ENCODE measurements at places on chromosomes 2 and 18.

DNA sequence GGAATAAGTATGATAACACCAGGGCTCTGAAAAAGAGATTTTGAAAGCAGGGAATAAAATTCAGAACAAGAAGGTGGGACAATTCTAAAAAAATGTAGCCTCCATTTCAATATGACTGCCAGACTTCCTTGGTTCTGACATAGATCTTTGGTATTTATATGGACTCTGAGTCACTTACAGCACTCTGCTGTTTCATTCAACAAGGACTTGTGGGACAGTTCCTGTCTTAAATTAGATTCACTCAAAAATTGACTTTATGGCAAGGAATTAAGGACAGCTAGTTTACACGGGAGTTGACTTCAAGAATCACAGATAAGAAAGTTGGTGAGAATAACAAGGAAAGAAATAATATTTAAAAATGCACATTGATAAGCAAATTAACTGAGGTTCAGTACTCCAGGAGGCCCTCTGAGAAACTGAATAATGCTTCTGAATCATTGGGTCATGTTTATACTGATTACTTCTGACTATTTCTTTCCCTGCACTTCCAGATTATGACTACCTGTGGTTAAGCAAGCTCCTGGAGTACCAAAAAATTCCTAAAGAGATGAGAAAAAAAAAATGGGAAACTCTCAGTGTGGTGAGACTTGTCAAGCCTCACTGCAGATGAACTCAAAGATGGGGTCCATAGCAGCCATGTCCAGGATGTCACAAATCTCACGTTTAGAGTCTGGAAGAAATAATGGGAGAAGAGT lies 828.3 kb upstream of the PIK3C3 start:
- DNase-seq = no peak

GRCh38 chr2:102703748-102704147 lies 58.1 kb upstream of the TMEM182 start:
- no peak for DNase-seq

DNA sequence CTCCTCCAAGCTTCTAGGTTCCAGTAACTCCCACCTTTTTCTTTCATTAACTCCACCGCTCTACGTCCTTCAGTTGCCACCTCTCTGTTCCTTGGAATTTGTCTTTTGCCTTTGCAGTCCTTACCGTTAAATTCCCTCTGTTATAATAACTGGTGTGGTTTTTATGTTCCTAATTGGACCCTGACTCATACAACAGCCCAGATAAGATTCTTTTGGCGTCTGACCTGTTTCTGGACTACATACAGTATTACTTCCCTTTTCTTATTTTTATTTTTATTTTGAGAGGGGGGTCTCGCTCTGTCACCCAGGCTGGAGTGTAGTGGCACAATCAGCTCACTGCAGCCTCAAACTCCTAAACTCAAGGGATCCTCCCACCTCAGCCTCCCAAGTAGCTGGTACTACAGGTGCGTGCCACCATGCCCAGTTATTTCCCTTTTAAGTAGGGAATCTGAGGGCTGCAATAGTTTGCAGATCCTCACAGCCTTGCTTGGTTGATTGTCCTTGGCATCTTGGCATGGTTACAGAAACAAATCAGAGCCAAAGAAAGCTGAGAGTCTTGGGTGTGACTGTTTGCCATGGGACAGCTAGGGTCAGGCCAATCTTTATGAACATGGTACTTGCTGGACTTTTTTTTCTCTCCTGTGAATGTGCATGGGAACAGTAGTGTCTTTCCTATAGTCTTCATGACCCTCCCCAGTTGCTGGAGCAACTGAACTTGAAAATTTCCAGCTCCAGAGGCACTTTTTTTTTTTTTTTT lies 22.0 kb downstream of the TCF23 start:
- no peak for DNase-seq

DNA sequence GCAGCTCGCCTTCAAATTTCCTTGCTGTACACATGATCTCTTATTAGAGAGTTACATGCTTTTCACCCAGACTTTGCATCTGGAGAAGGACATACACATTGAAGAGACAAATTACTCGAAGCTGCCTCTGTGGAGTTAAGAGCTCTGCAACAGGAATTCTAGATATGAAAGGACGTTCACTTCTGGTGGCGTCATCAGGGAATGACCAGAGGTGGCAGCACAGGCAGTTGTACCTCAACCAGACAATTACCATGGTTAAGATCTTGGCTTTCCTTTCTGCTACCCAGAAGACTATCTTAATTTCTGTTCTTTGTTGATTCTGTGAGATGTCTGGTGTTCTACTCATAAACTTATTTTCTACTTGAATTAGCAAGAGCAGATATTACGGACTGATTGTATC lies 39.1 kb upstream of the MC4R start:
- no peak for DNase-seq

GRCh38 chr2:156635646-156636045 lies 199.5 kb downstream of the GPD2 start:
- DNase-seq = no peak

DNA sequence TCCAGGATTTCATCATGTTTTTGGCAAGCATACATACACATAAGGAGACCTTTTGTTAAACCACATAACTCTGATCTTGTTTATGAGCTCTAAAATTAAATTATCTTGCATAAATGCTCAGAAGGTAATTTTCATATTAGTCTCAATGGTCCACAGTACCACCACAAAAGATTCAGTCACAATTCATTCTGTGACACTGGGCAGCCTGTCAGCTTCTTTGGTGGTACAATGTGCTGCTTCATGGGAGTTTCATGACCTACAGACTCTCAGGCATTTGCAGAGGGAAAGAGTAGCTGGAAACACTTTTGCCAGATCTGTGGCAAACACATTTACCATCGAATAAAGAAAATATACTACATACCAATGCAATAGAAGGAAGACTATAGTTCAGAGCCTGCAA lies 51.3 kb upstream of the ZNF397 start:
- no peak for DNase-seq

DNA sequence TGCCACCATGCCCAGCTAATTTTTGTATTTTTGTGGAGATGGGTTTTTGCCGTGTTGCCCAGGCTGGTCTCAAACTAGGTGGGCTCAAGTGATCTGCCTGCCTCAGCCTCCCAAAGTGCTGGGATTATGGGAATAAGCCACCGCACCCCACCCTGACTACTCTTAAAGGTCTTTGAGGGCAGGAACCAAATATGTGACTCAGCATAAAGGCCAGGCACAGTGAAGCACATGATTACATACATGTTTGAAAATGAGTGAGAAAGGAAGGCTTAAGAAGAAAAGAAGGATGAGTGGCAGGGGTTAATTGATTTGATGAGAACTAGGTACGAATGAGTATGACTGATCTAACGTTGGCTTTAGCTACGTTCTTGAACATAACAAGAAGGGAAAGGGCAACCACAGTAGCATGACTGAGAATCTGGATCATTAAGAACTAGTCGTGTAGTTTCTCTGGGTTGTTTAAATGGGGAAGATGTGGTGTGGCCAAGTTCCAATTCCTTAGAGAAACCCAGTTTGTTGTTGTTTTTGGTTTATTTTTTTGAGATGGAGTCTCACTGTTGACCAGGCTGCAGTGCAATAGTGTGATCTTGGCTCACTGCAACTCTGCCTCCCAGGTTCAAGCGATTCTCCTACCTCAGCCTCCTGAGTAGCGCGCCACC lies 6.8 kb downstream of the RESP18 start:
- DNase-seq = no peak

DNA sequence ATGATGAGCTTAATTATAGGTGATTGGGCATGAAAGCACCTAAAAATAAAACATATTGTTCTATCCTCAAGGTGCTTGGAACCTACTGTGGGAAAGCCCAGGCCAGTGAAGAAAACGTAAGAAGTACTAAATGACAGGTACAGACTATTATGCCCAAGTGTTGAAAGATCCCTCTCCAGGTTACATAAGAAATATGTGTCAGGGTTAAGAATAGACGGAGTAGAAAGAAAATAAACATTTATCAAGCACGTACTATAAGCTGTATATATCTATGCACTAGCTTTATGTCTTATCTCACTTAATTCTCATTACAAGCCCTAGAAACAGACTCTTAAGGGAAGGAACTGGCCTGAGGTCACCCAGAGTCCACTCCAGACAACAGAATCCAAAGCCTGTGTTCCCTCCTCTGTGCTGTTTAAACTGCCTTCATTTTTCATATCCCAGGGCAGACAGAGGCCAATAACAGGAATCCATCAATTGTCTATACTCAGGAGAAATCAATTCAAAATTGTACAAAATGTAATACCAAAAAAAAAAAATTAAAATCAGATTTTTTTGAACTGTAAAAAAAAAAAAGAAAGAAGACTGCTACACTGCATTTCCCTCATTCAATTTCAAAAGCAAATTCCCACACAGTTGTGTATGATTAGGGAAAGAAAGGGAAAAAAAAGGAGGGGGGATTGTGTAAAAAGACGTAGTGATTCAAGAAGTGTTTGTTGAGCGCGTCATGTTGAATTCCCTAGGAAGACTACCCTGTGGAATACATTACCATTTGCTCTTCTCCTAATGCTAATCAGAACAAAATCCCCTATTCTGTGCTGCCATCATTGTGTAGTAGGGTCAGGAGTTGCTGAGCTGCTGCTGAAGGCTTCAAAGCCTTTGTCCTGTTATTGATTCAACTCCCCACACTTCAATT lies 156.3 kb downstream of the IRS1 start:
- no peak for DNase-seq

DNA sequence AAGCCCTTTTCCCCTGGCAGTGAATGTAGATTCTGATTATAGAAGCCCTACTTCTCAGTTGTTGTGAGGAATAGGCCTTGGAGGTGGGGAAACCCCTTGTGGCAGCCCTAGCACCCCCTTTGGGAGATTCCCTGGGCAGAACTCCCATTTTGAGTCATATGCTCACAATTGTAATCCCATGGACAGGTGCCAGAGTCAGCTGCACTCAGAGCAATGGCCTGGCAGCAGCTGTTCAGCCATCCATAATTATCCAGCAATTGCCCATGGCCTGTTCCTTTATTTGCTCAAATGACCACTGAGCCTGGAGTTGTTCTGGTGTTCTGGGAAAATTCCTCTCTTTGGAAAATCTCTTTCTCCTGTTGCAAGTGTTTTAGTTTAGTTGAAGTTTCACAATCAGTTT lies 71.7 kb downstream of the PTRHD1 start:
- DNase-seq = no peak

GRCh38 chr2:22076454-22076853 lies 952.7 kb downstream of the TDRD15 start:
- DNase-seq = no peak

- DNase-seq = no peak
Observed at GRCh38 chr18:48027401-48027963, 97.0 kb upstream of the SMAD2 start.

GRCh38 chr18:63818212-63818611 lies 43.0 kb downstream of the SERPINB7 start:
- DNase-seq = no peak

DNA sequence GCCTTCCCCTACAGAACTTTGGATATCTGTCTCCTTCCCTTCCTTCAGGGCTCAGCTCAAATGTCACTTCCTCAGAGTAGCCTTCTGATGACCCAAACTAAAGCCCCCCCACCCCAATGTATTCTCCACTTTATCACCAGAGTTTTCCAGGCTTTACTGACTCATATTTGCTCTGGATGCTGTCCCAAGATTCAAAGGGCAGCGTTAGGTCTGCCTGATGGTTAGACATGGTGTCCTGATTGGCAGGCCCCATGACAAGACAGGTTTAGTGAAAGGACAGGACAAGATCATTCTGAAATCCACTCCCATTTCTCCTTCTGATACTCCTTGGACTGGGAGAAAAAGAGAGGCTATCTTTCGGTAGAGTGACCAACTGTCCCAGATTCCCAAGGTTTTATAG lies 22.6 kb upstream of the RPIA start:
- DNase-seq = no peak

GRCh38 chr2:232459419-232460035 lies 3.6 kb downstream of the ALPI start:
- no peak for DNase-seq

All from stimulated activated CD4-positive, alpha-beta T cell treated with anti-CD3 and anti-CD28 coated beads, TNF-alpha, amount 100 ng/mL, for 24 hours (primary cell).